Jurkat, Clone E6-1 (cell line): ENCODE measurements at places on chromosomes 4 and X.
A peak's percentile ranks its signal among the peaks of the same experiment; 100 is the strongest.

GRCh38 chr4:79290376-79290775 is 35.5 kb downstream of the NAA11 start:
- DNase-seq: no peak

- DNase-seq: no peak
Measured at GRCh38 chr4:1239950-1240307, 9.0 kb downstream of the CTBP1 start.

GRCh38 chrX:118847676-118848075 is 24.1 kb downstream of the ZCCHC12 start:
- peak; percentile 29 for DNase-seq

GRCh38 chr4:28536124-28536523 is 1675.5 kb downstream of the STIM2 start:
- DNase-seq: no peak

DNA sequence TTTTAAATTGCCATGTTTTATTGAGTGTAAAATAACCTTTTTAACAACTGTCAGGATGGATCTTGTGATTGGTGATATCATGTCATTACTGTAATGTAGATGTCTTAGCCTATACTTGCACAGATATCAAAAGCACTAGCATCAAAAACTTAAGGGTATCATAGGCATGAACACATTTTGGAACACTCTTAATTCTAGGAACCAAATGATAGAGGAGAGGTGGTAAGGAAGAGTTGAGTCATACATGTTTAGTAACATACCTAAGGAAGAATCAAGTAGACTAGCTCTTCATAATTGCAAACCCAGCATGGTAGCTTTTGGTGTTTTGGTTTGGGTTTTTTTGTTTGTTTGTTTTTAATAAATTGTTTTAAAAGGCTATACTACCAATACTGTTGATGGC is 43.4 kb downstream of the SMARCAD1 start:
- DNase-seq: no peak

GRCh38 chr4:138669479-138670315 is 345.9 kb upstream of the NOCT start:
- DNase-seq: no peak

- no peak for DNase-seq
Measured at GRCh38 chr4:79083406-79084010, 144.3 kb upstream of the PAQR3 start.

GRCh38 chr4:53705972-53706371 is 114.7 kb upstream of the LNX1 start:
- DNase-seq: no peak

DNA sequence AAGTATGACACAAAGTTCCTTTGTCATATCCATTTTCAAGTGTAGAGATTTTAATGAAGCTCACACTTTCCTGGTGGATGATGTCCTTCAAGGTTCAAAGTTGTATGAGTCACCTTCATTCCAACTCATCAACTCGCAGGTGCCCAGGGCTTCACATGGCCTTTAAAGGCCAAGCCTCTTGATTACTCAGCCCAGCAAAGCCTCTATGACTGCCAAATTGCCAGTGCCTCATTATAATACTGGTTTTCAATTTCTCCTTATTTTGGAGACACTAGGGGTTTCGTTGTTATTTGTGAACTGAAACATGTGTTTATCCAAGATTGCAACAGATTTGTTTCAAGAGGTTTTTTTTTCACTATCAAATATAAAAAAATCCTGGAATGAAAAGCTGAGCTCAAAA is 45.9 kb upstream of the PPP3CA start:
- no peak for DNase-seq

GRCh38 chr4:138344054-138344453 is 101.9 kb upstream of the SLC7A11 start:
- DNase-seq: peak; percentile 73

DNA sequence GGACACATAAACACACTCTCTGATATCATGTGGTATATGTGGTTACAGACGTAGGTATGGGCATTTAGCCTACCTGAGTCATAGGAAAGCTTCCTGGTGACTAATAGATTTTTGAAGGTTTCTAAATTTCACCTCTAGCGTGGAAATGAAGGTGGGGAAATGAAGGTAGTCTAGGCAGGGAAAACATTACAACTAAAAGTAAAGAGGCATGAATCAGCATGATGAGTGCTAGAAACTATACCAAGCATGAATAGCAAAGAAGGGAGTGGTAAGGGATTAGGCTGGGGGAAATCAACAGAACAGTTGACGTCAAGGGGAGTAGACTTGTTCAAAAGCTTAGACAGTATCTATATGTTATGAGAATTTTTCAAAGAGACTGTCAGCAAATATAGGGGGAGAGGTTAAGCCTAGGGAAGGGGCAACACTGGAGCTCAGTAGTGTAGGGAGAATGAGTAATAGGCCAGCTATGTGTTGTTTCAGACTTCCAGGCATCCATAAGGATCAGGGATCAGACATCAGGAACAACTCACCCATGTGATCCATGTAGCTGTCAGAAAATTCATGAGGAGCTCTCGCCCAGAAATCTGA is 279.3 kb upstream of the DIPK2B start:
- DNase-seq: no peak

DNA sequence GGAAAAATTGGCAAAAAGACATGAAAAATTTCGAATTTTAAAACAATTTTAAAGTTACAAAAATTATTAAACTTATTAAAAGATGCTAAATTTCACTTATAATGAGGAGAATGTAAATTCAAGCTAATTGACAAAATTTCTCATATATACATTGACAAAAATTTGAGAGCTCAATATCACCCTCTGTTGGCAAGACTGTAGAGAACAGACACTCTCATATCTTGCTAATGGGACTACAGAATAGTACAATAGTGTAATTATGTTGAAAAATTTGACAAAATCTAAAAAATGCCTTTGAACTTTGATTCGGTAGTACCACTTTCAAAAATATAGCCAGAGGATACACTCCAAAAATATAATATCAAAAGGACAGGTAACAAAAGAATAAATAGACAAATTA is 29.8 kb downstream of the DCAF8L2 start:
- no peak for DNase-seq

DNA sequence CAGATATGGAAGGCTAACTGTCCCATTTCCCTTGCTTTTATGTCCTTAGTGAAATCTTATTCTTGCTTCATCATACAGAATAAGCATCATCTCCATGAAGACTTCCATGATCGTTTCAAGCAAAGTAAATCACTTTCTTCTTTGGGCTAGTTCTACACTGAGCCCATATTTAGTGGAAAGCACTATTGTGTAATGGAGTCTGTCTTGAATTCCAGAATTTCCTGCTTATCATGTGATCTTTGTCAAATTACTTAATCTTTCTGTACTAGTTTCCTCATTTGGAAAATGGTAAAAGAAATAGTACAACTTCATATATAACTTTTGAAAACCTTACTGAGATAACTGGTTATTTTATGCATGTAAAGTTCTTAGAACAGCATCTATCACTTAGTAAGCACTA is 7.6 kb downstream of the ANAPC10 start:
- no peak for DNase-seq

DNA sequence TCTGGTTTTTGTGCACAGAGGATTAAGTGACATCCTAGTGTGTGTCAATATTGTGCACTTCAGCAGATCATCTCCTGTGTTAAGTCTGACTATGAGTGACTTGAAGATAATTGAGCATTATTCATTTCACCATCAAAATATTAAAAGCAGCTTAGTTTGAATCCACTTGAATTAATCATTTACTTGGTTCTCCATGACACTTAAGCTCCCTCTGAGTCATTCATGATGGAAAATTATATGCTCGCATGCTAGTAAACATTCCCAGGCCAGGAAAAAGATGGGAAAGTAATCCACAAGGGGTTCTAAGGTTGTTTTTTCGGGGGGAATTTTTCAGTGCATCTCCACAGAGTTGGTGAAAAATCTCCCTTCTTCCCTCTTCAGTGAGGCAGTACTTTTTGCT is 97.2 kb upstream of the EOLA2 start:
- no peak for DNase-seq

DNA sequence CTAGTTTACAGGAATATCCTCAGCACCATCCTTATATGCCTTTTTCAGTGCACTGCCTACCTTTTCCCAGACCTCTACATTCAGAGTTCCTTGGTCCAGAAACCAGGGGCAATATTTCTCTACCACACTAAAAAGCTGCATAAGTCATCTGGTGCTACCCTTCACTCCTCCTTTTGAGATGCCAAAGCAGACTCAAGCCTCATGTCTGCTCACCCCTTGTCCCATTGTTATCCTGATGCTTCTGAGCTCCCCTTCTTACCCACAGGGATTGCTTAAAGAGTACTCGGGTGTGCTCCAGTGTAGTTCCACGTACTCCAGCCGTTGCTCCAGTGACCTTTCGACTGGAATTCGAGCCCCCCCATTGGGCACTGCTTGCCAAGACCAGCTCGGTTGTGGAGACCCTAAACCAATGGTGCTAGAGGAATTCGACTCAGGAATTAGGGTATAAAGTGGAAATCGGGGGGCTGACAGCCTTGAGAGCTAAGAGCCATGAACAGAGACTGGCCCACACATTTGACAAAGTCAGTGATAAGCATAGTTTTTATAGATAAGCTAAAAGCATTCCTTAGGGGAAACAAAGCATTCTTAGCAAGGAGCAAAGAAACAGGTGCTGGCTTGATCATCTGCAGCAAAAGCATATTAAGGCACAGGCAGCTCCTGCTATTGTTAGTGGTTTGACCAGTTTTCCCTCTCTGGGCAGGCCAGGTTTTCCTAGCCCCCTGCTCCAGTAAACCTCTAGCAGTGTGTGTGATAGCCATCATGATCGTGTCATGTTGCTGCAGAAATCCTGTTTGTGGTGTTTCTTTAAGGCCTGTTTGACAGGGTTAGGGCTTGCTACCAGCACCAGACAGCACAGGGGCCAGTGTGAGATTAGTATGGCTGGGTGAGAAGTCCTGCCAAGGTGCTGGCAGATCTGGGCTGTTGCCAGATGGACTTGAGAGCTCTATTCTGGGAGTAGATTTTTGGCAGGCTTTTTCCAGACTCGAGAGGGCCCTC is 57.5 kb upstream of the WDR1 start:
- DNase-seq: no peak

DNA sequence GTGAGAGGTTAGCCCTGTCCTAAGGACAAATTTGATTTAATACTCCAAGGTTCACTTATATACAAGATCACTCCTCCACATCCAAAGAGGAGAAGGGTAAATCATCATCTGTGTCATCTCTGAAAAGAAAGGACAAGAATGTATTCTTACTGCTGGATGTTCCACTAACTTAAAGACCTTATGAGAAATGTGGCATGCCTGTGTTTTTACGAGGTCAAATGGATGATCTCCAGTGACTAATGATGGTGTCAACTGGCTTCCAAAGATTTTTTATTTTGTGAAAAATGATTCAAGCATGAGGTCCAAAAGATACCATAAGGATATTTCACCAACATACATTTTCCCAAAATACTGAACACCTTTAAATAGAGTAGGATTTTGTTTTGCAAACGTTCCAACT is 143.4 kb downstream of the PTCHD1 start:
- DNase-seq: no peak

- DNase-seq: no peak
Measured at GRCh38 chr4:7355795-7356194, 78.9 kb downstream of the PSAPL1 start.

- DNase-seq: no peak
Measured at GRCh38 chr4:188911199-188911598, 772.0 kb downstream of the TRIML1 start.

GRCh38 chr4:138938366-138938690 is 77.3 kb upstream of the NOCT start:
- DNase-seq: peak; percentile 8

DNA sequence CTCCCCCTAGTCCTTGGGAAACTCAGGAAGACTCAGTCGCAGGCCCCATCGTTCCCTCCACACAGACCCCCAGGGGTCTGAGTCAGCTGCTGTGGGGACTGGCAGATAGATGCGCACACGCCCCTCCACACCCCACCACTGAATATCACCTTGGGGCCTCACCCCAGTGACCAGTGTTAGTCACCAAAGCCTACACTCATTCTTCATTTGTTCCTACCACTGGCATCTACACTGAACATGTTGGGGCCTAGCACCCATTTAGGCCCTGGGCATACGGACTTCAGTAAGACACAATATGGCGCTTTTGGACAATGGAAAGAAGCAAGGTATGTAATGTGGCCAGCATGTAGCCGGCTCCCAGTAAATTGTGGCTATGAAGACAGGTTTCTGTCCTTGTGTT is 154.1 kb upstream of the PJA1 start:
- DNase-seq: no peak

DNA sequence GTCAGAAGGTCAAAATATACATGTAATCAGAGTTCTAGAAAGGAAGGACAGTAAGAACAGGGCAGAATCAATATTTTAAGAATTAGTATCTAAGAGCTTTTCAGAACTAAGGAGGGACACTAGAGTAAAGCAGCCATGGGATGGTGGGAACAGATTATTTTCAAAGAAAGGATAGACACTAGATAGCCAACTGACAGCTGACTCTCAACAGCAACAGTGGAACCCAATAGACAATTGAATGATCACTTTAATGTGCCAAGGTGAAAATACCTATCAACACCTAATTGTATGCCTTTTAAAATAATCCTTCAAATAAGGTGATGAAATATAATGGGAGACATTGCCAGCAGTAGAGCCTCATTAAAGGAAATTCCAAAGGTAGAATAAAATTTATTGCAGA is 26.5 kb upstream of the CCDC160 start:
- no peak for DNase-seq

DNA sequence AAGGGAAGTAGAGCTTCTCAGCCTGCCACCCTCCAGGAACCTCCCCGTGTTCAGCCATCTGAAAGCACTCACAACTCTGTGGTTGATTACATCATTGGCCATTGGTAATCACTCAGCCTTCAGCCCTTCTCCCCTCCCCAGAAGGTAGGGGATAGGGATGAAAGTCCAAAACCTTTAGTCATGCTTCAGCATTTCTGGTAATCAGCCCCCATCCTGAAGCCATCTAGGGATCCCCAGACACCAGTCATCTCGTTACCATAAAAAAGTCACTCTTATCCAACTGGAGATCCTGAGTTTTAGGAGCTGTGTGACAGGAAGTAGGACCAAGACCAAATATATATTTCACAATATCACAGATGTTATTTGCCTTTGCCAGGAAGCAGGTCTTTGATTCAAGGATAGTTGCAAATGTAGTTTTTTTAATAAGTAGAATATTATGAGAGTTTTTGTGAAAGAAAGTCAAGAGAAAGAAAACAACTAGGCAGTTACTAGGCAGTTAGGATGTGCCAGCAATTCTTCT is 364.6 kb upstream of the NOCT start:
- no peak for DNase-seq

DNA sequence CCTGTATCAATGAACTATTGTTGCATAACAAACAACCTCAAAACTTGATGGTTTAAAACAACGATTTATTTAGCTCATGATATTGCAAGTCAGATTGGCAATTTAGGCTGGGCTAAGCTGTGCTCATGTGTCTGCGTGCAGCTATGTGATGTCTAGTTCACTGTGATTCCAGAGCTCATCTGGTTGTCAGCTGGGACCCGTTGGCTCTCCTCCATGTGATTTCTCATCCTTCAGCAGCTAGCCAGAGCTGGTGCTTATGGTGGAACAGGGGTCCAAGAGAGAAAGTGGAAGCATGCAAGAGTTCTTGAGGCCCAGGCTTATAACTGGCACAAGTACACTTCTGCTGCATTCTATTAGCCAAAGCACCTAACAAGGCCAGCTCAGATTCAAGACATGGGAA is 28.8 kb upstream of the TRPC3 start:
- DNase-seq: no peak
